Hematopoietic multipotent progenitor cell (in vitro differentiated cells): ENCODE measurements at places on chromosomes 13 and 19. TPM values are rescaled to one million over a fixed set of nuclear protein-coding genes. Genes with fewer than 3 reads are reported as not detected.

DNA sequence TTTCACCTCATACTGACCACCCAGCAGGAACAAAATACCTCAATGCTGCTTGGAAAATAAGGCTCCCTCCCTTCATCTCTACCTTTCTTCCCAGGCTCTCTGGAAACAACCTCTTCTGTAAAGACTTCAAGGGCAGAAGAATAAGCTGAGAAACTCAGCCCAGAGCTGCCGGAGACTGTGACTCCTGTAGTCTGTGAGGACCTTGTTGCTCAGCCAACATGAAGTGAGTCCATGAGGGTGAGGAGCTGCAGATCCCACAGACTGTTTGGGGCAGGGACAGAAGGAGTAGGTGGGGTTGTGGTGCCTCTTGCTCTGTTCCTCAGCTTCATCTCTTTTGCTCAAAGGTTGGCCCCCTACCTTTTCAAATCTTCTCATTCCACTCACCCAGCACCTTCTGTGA lies 7.8 kb downstream of the LILRA5 start:
- no peak for DNase-seq

DNA sequence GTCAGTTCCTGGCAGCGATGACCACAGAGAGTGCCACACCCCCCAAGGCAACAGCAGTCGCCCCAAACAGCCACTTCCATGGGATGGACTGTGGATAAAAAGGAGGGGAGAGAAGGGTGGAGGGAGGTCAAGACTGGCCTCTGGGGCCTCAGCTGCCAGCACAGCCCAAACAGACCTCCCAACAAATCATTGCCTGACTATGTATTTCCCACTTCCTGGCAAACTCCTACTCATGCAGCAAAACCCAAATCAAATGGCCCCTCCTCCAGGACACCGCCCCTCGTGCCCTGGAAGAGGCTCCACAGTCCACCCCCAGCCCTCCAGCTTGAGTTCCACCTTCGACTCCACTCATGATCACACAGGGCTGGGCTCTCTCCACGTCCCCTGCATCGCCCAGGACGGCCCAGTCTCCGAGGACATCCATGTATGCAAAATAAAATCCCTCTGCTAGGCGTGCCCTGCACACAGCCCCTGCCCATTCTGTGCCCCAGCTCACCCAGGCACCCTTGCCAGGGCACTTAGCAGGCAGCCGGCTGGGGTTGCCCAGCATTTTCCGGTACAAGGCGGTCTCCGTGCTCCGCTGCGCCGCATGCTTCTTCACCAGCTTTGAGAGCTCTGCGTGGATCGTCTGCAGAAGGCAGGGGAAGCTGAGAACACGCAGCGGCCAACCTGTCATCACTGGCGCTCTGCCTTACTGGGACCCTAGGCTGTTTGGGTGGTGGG lies 10.5 kb upstream of the ELL start:
- DNase-seq: no peak

DNA sequence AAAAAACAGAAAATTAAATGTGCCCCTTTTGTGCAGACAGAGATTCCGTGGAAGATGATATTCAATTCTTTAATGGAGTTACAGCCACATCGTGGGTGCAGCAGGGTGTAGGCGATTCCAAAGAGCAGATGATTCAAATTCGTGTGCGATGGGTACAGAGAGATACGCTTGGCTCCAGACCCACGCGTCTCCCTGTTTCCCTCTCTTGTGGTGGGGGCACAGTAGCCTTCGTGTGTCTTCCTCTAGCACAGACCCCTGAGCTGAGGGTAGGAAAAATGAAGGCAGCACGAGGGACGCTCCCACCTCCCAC lies 4.8 kb downstream of the TSPAN16 start:
- no peak for DNase-seq

- DNase-seq: no peak
Observed at GRCh38 chr19:35642312-35642711, 767 bp downstream of the ETV2 start.

GRCh38 chr13:107117327-107118012 lies 549.5 kb upstream of the ARGLU1 start:
- no peak for DNase-seq

GRCh38 chr13:46728777-46729176 lies 68.2 kb downstream of the ESD start:
- DNase-seq: peak; percentile 25

DNA sequence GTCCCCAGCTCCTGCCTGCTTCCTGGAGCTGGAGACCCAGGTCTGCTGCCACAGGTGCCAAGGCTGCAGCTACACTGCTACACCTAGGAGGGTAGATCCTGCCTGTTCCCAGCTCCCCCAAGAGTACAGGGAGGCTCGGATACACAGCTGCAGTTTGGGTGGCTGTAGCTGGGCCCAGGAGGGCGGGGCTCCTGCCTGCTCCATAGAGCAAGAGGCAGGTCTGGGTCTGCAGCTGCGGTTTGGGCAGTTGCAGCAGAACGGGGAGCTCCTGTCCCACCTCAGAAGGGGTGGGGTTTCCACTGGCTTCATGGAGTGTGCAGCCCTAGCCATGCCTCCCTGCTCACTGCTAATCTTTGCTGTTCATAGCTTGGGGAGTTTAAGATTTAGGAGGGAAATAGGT lies 199.0 kb downstream of the NUFIP1 start:
- no peak for DNase-seq

DNA sequence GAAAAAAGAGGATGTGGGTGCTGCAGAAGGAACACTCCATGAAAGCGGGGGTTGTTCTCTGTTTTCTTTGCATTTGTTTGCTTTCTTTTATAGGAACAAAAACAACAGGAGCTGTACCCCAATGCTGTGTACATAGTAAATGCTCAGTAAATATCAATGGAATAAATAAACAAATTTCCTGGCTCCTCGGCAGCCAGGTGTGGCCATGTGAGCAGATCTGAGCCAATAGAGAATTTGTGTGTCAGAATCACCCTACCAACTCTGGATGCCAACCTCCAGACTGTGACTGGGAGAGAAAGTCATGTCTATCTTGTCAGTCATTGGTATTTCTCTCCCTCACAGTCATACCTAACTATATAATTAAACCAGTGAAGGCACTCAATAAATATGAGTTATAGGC lies 10.6 kb upstream of the CLPP start:
- DNase-seq: no peak

- no peak for DNase-seq
Observed at GRCh38 chr19:3210347-3211017, 14.0 kb upstream of the CELF5 start.

The NOVA2 gene
- not detected for total RNA-seq

The CEACAM4 gene
- total RNA-seq: 12.7 TPM

The MAST1 gene
- total RNA-seq: 7.3 TPM

The TNNT1 gene
- total RNA-seq: not detected

The MFSD12 gene
- 82.4 TPM for total RNA-seq

The ZNF784 gene
- 15.1 TPM for total RNA-seq

The KL gene
- total RNA-seq: 1.3 TPM
